NCI-H2029 treated with DMSO at 0.1 percent for 48 hours (cell line): ENCODE measurements at places on chromosomes 4 and X.

- DNase-seq: no peak
These were observed 368.0 kb upstream of the AGA start for GRCh38 chr4:177810220-177810619.

- no peak for DNase-seq
These were observed 173.4 kb upstream of the HUWE1 start for GRCh38 chrX:53859890-53860289.

- peak; percentile 9 for DNase-seq
These were observed 911.2 kb downstream of the FSTL5 start for GRCh38 chr4:161252520-161253141.

GRCh38 chr4:7326693-7327340 is 107.9 kb downstream of the PSAPL1 start:
- no peak for DNase-seq

- DNase-seq: no peak
These were observed 113.0 kb downstream of the PCDH7 start for GRCh38 chr4:30833206-30833605.

- DNase-seq: no peak
These were observed at the start of gene ACE2 for GRCh38 chrX:15600745-15601144. Gene ACE2 (minus strand): TSS chrX:15600960. CDS start chrX:15600911, 49 bp downstream.

DNA sequence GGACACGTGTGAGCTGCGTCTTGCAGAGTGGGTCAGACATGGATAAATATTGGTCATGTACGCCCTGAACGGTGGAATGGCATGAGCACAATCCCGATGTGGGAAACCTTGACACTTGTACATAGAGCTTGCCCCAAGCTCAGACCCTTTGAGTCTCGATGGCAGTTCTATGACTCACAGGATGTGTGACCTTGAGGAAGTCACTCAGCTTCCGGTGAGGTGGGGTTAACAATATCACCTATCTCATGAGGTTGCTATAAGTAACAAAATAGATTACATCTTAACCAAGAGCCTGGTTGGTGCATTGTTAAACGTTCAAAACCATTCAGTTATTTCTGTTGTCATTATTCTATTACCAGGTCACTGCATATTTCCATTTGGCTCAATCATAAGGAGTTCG is 109.1 kb upstream of the TBL1X start:
- DNase-seq: no peak

DNA sequence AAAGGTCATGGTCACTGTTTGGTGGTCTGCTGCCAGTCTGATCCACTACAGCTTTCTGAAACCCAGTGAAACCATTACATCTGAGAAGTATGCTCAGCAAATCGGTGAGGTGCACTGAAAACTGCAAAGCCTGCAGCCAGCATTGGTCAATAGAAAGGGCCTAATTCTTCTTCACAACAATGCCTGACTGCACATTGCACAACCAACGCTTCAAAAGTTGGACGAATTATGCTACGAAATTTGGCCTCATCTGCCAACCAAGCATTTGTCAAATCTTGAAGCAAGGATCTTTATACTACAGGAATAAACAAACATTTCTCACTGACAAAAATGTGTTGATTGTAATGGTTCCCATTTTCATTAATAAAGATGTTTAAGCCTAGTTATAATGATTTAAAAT is 90.4 kb downstream of the EIF4E start:
- DNase-seq: no peak

GRCh38 chr4:73448448-73449203 is 12.6 kb downstream of the AFP start:
- no peak for DNase-seq

GRCh38 chr4:16270454-16271328 is 44.4 kb upstream of the TAPT1 start:
- DNase-seq: no peak

DNA sequence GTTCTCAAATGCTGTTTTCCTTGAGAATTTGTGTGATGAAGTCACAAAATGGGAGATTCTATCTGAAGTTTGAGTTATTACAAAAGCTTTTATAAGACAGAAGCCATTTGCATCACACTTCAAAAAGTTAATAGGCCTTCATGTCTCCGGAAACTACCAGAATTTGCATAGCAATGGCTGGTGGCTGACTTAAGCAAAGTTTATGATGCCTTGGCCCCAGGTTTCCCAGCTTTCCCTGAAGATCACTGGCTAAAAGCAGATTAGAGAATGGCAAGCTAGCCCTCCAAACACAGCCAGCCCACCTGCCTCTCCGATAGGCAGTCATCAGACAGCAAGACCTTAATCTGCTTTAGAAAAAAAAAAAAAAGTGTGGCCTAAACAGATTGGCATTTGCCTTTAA is 197.8 kb downstream of the HS3ST1 start:
- no peak for DNase-seq

DNA sequence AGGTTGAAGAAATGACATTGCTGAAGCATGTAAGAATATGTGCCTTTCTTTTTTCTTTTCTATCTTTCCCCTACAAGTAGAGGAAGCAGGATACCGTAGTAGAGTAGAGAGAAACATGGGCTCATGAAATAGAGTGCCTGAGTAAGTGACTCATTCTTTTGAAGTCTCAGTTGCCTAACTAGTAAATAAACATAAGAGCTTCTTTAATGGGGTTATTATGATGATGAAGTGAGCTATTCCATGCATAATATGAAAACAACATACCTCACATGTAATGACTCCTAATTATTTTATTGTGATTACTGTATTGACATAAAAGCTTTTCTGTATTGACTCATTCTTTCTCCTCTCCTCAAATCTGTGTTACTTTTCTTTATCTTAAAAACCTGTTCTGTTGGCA is 1538.2 kb downstream of the TECRL start:
- DNase-seq: no peak

- no peak for DNase-seq
These were observed 1.9 kb downstream of the MAN2B2 start for GRCh38 chr4:6576932-6577331.

DNA sequence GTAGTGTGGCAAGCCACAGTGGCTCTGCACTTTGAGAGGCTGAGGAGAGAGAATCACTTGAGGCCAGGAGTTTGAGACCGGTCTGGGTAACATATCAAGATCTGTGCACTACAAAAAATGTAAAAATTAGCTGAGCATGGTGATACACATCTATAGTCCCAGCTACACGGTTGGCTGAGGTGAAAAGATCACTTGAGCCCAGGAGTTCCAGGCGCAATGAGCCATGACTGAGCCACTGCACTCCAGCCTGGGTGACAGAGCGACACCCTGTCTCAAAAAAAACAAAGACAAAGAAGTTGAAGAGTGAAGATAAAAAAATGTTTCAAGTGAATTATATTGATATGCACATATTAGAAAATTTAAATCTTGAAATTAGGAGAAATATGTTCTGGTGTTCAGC is 46.3 kb downstream of the SULT1B1 start:
- no peak for DNase-seq

GRCh38 chrX:135411893-135412292 is 9.9 kb upstream of the SMIM10L2A start:
- no peak for DNase-seq

GRCh38 chr4:153112041-153112441 is 92.2 kb upstream of the TRIM2 start:
- DNase-seq: no peak

DNA sequence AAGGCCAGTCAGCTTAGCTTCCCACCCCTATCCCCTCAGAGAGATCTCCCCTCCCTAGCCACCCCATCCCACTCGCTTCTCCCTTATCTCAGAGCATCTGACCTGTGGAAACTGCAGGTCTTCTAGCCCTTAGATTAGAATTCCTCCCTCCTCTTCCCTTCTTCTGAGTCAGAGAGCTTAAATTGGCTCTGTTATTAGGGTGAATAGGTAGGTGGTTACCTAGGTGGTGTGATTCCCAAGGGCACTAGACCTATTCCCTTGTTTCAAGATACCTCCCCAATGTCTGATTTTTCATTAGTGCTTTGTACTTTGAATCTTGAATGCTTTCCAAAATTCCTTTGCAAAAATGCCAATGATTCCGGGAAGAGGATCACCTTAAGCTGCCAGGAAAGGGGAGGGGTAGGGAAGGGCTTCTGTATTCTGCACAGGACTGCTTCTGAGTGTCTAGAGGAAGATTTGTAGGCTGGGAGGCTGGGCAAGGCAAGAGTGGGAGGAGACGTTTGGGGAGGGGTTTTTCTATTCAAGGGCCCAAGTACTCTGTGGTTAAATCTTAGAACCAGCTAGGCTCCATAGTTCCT is 24.5 kb upstream of the MSN start:
- DNase-seq: no peak

- DNase-seq: peak; percentile 14
These were observed 104.1 kb downstream of the GPAT3 start for GRCh38 chr4:83639849-83640493.

DNA sequence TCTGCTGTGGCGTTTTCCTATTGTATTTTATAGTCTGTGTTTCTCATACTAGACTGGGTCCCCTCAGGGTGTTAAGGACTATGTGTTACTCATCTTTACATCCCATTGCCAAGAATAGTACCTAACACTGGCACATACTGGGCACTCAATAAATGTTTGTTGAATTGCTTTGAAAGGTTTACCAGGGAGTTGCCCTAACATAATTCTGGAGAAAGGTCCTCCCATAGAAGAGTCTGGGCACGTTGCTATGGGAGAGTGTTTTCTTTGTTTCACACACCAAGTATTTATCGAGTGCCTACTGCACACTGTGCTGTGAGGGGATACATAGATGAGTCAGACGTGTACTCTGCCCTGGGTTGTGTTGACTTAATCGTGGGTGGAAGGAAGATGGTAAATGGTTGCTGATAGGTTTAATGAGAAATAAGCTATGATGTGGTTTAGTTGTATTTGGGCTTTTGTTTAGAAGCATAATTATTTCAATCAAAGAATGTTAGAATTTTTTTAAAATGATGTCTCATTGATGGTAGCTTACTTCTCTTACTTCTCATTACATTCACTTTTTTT is 42.9 kb downstream of the AFF1 start:
- DNase-seq: peak; percentile 55

GRCh38 chrX:152403515-152403914 is 47.6 kb downstream of the GABRA3 start:
- DNase-seq: no peak

- DNase-seq: no peak
These were observed 103.6 kb downstream of the COMMD8 start for GRCh38 chr4:47359891-47360290.

DNA sequence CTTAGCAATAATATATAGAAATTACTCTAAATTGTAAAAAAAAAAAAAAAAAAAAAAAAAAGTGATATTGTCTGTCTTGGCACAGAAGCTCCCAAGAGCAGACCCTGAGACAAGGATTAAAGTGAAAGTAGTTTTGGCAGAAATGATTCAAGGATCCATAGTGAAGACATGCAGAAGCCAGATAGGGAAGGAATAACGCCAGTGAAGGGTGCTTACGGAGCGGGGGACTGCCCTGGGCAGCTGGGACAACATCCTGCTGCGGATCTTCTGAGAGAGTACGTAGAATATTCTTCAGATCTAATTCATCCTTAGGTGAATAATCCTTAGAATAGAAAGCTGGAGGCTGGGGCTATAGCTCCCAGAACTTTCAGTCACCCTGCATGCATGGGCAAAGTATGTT is 39.8 kb downstream of the ARHGAP24 start:
- peak; percentile 33 for DNase-seq

- no peak for DNase-seq
These were observed 114.6 kb downstream of the CPE start for GRCh38 chr4:165493359-165493758.

DNA sequence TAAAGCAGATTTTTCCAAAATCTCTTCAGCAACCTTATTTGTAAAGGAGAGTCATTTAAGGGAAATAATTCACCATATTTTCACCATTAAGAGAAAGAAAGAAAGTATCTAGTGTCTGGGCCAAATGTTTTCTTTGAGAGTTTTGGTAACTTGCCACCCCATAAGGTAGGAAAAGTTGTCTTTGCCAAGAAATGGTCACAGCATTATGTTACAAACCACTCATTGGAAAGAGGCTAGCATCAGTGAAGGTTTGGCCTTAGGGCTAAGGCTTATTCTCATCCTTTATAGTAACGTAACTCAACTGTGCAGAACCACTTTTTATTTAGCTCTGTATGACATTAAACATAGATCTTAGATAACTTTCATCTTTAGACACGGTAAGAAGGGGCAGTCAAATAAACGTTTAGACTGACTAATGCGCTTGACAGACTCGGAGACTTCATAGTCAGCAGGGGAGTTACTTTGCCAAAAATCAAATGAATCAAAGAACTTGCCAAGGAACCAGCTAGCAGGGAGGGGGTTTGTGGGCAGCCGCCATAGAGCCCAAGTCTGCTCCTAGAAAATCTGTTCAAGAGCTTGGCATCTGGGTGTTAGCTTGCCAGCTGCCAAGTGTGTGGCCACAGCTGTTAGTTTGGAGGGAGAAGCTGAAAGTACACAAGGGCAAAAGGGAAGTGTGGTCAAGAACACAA is 182.8 kb upstream of the GRID2 start:
- DNase-seq: no peak

DNA sequence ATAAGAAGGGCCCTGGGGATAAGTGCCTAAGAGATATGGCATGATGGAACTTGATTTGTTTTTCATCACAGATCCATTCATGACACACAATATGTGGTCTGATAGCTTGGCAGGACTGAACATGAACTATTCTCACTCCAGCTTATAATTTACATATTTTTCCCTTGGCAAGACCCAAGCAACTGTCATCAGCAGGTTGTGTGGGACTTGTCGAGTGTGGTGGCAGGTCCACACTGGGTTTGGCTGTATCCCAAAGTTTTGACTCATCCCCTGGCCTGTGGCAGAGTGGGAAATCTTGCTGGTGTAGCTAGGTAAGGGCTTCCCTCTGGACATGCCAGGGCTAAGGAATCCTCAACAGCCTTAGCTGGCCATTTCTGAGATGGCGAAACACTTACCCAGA is 81.0 kb upstream of the STIM2 start:
- DNase-seq: no peak

DNA sequence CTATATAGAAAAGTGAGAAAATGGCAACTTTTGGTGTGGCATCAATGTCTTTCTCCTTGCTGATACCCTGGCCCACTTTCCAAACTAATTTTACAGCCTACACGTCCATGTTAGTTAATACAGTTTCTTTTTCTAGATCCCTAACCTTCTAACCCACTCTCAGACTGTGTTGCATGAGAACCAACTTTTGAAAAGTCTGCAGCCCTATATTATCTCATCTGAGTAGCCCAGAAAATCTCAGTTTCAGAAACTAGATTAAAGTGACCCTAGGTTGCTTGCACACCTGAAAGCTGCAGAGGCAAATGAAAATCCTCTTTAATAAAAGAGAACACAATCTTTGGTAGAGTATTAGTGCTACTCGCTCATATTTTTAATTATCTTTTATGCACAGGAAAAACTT is 371.6 kb upstream of the EMCN start:
- no peak for DNase-seq

GRCh38 chr4:73619346-73619745 is 890 bp downstream of the RASSF6 start:
- DNase-seq: peak; percentile 70

GRCh38 chr4:10084651-10085358 is 31.8 kb downstream of the WDR1 start:
- no peak for DNase-seq

DNA sequence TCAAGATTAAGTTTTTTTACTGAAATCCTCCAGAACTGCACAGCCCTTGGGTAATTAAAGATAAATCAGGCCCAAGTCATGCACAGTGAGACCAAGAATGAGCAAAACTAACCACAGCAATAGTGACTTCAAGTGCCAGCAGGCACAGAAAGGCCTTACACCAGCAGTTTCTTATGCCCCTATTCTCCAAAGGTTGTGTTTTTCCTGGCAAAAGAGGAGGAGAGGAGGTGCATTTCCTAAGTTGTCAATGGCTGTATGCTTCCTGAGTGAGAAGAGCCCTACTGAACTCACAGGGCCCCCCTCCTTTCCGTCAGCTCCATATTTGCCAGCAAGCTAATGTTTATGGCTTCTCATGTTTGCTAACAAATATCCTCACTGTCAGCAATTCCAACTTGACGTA is 418.7 kb upstream of the INTU start:
- no peak for DNase-seq

GRCh38 chrX:49930039-49930438 is 7.6 kb downstream of the CLCN5 start:
- no peak for DNase-seq
